Foreskin keratinocyte (primary cell): ENCODE measurements at places on chromosomes 12 and 14. TPM values are rescaled to one million over a fixed set of nuclear protein-coding genes. Genes with fewer than 3 reads are reported as not detected.

Gene EDDM3A
- not detected in 2 replicates for total RNA-seq

Gene TIGAR
- total RNA-seq, result 20.8 and 24.7 TPM in 2 replicates

Gene PZP
- total RNA-seq, result not detected in 2 replicates

Gene RFLNA
- total RNA-seq, result 4.7 and 45.5 TPM in 2 replicates

Gene ELK3
- 82.5 and 87.1 TPM in 2 replicates for total RNA-seq

Gene OTUB2
- total RNA-seq, result 3.0 and 3.6 TPM in 2 replicates

Gene POTEG
- not detected in 2 replicates for total RNA-seq
